ENCODE measurements at places on chromosomes 6 and 20.

DNA sequence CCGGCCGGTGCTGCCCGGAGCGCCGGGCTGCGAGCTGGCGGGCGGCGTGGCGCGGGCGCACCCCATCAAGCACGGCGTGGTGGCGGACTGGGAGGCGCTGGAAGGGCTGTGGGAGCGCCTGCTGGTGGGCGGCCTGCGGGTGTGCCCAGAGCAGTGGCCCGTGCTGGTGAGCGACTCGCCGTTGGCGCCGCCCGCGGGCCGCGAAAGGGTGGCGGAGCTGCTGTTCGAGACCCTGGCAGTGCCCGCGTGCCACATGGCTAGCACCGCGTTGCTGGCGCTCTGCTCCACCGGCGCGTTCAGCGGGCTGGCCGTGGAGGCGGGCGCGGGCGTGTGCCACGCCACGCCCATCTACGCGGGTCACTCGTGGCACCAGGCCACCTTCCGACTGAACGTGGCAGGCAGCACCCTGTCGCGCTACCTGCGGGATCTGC, 517 bp downstream of the ACTL10 start:
- peak; percentile 38 for DNase-seq

- no peak for DNase-seq
Observed at GRCh38 chr6:47669684-47670513, 28.5 kb upstream of the ADGRF4 start.

DNA sequence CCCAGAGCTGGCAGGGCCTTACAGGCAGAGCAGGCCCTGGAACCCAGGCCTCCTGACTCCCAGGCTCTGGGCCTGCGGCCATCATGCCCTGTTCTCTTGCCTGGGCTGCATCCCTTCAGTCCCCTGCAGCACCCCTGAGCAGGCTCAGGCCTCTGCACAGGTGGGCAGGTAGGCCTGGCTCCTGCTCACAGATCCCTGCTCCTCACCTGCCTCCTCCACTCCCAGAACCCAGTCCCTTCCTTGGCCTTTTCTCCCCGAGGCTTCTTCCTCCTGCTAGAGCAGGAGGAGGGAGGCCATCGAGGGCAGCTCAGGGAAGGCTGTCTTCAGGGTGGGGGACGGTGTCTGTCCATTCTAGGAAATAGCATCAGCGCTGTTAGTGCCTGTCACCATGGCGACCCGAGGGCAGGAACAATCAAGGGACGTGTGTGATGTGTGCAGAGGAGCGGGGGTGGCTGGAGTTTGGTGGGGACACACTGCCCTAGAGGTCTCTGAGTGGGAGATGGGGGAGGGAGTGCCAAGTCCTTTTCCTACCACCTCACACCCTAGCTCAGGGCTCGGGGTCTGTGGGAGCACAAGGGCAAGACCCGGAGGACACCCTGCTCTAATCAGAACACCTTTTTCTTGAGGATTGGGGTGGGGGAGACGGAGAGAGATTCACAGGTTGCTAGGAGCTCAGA, 26.6 kb downstream of the GLP1R start:
- DNase-seq = no peak

DNA sequence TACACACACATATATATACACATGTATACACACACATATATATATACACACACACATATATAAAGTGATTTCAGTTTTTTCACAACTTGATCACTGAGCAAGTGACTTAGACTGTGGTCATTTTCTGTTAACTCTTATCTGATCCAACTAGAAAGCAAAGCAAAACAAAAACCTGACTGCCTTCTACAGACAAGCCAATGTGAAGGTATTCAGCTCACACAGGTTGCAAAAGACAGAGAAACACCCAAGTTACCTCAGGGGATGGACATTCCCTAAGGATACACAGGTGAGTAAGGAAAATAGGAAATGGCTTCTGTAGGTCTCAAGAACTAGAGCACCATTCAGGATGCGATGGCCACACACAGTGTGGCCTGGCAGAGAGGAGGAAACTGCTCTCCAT, 58.4 kb upstream of the IER3 start:
- no peak for DNase-seq

- DNase-seq = no peak
Observed at GRCh38 chr6:20691185-20691584, 156.9 kb downstream of the CDKAL1 start.

DNA sequence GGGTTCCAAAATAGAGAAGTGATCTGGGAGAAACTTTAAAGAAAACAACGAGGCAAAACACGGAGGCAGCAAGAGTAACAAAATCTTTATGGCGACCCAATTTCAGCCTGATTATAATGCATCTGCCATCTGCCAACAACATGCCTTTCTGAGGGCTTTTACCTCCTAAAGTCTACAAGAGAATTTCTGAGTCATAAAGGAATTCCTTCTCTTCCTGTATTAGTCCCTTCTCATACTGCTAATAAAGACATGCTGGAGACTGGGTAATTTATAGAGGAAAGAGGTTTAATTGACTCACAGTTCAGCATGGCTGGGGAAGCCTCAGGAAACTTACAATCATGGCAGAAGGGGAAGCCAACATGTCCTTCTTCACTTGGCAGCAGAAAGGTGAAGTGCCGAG, 226.6 kb downstream of the HACE1 start:
- DNase-seq = no peak

DNA sequence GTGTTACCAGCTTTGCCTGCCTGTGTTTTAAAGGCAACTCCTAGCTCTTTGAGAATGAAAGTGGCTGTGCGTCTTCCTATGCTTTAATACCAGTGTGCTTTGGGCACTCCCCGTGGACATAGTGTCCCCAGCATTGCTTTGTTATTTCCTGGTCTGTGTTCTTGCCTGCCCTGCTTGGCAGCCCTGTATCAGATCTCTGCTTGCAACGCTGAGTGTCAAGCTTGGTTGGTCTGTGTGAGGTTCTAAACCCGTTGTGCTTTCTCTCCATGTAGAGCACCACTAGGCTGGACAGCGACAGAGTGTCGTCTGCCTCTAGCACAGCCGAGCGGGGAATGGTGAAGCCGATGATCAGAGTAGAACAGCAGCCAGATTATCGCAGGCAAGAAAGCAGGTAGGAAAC, 80.2 kb downstream of the AFDN start:
- DNase-seq = peak; percentile 77

DNA sequence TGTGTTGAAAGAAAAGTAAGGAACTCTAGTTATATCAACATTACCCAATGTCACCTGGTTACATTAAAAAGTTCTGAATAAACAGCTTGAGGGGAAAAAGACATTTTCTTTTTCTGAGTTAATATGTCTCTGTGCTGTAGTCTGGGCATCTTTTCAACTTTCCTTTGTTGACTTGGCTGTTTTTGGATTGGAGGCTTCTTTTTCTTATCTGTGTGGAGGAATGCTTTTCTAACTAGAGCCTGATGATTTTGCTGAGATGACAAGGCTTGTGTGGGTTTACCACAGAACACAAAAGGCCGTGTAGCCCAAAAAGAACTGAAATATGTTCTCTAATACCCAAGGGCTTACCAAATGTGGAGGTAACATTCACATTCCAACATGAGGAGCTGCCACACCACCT, 161.8 kb downstream of the KCNQ5 start:
- DNase-seq = no peak

- DNase-seq = peak; percentile 56
Observed at GRCh38 chr6:124961777-124962638, at the start of gene RNF217. Gene RNF217 (plus strand): TSS chr6:124962437. CDS start chr6:124962545, 108 bp downstream.

DNA sequence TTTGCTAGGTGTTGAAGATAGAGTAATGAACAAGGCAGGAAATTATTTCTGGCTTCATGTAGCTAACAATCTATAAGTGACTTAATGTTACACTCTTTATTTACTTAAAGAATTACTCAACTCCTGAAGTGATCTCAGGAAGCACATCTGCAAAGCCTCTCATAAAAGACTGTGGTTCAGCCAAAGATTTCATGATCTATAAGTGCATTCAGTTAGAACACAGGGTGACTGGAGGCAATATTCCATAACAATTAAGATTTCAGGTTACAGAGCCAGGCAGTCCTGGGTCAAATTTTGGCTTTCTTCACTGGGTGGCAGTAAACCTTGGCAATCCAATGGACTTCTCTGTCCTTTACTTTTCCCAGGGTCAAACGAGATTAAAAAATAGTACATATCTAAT, 204.0 kb downstream of the TPBG start:
- DNase-seq = no peak

DNA sequence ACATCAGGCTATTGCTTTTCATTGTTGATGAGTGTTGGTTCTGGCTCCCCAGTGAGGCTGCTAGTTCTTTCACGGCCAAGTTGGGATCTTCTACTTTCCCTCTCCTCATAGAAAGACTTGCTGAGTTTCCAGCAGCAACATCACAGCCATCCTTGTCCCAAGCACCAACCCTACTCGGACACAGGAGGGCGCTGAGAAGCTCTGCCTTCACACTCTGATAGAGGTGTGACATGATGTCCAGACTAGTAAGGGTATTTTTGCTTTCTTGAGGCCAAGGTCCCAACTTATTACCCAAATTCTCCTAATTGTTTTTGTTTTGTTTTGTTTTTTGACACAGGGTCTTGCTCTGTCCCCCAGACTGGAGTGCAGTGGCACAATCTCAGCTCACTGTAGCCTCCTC, 3.0 kb upstream of the GCM1 start:
- DNase-seq = no peak

GRCh38 chr20:40278673-40279072, 410.4 kb downstream of the MAFB start:
- no peak for DNase-seq

GRCh38 chr20:41330343-41330720, 10.3 kb upstream of the LPIN3 start:
- DNase-seq = no peak

GRCh38 chr6:157584036-157584435, 203.0 kb downstream of the ZDHHC14 start:
- no peak for DNase-seq

DNA sequence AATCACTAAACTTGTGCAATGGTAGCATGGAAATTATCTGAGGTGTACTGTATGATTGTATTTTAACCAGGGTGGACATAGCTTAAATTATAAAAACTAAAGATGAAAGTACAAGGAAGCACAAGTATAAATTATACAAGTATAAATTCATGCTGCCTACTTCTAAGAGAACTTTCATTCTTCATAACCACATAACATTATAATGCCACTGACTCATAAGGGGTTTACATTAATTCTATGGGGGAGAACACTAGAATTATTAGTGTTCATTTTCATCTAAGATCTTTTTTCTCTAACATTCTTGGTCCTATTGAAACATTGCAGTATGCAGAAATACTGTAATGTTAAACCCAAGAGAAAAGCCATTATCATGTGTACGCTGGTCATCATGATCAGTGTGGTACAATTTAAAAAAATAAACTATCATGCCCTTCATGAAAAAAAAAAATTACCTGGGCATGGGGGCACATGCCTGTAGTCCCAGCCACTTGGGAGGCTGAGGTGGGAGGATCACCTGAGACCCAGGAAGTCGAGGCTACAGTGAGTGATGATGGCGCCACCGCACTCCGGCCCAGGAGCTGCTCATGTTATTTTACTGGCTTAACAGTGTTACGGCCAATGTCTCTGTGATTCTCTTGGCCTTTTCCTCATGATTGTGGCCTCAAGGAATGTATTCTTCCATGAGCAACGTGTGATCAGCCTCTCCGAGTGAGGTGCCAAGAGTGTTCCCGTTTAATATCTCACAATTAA, 25.9 kb upstream of the AHCY start:
- DNase-seq = no peak

GRCh38 chr6:53527249-53527765, 17.6 kb downstream of the GCLC start:
- DNase-seq = no peak

DNA sequence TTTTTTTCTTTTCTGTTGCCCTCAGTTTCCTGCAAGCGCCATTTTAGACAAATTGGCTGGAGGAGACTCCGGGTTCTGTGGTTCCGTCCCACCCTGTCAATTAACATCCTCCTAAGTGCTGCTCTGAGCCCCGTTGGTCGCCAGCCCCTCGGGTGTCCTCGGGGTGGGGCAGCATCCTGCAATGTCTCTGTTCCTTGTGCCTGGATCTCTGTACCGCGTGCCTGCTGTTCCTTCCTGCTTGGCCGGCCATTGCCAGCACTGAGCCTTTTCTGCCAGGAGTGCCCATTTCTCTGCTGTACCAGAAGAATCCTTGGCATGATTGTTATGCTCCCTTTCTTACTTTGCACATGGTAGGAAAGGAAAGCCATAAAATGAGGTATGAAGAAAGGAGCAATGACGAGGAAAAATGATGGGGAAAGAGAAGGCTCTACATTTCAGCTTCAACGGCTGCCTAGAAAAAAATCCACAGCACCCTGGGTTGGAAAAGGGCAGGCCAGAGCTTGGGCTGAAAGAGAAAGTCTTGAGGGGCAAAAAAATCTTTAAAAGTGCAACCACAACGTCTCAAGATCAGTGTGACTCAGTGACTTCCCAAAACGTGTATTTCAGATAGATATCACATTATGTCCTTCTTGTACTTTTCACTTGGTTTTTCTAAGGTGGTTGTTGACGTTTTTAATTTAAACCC, 256.7 kb downstream of the CLIC5 start:
- DNase-seq = no peak

- no peak for DNase-seq
Observed at GRCh38 chr6:71766796-71767195, 119.6 kb upstream of the RIMS1 start.

- DNase-seq = no peak
Observed at GRCh38 chr6:129795261-129795660, 65.9 kb downstream of the TMEM244 start.

DNA sequence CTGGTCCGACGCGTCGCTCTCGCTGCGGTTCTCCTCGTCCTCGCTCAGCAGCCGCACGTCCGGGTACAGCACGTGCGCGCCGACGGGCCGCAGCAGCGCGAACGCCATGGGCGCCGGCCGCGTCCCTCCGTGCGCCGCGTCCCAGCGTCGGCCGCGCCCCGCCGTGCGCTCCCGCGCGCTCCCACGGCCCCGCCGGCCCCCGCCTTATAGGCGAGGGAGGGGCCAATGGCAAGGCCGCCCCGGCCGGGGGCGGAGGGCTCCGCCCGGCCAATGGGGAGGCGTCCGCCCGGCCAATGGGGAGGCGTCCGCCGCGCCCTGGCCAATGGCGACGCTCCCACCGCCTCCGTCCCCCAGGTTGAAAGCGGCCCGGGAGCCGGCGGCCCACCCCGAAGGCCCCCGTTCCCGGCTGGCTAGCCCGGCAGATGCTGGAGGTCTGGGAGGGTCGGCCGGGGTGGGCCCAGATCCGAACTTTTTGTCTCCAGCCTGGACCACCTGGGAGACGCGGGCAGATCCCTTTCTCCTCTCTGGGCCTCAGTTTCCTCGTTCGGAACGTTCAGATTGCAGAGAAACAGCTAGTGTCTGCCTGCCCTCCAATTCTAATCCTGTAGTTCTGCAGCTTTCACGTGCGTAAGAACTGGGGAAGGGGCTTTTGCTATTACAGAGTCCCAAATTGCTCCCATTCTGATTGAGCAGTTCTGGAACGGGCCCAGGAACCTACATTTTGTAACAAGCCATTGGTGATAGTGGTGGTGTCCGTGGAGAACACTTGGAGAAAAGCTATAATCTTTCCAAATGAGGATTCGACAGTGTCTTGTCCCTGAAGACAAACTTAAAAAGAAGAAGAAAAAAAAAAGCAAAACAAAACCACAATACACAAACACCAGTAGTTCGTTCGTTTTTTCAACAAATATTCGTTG, at the start of gene TCF15:
TCF15 (minus strand) TSS at position 180 of the 917 bp plus-strand sequence; CDS start at position 108, 72 bp downstream.
- DNase-seq = no peak

Data from mucosa of gallbladder (tissue), 1 donor.